ENCODE measurements at places on chromosomes 12 and 14.

DNA sequence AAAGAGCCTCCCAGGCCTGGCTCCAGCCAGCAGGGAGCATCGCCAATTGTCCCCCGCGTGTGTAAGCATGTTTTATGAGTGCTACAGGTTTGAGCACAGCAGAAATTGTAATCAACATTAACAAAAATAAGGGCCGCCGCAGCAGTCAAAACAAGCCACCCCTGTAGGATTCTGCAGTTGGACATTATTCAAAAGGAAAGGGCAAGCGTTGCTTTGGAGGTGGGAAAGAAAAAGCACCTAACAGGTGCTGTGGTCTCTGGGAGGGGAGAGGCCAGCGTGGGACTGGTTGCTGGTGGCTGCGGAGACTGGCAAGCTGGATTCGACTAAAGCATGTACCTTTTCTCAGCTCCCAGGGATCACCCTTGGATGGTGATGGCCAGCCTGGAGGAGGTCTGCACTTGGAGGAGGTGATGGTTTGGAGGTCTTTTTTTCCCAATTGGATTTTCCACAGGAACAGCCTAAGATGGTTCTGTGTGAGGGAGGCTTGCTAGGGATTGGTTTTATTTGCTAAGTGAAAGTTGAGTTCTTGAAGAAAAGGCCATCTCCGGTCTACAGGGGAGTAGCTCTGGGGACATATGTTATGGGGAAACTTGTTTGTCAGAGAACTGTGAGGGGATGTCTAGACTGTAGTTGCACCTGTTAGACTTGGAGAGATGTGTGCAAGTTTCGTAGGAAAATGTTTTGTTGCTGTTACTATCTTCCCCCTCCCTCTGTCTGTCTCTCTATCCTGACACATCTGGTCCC is 2.0 kb downstream of the DYRK2 start:
- DNase-seq, result no peak

GRCh38 chr12:11695321-11695720 is 45.8 kb downstream of the ETV6 start:
- peak; percentile 79 for DNase-seq

GRCh38 chr14:54942913-54943312 is 40.3 kb upstream of the GCH1 start:
- no peak for DNase-seq

GRCh38 chr12:100401660-100402059 is 44.8 kb downstream of the SLC17A8 start:
- DNase-seq, result peak; percentile 69

DNA sequence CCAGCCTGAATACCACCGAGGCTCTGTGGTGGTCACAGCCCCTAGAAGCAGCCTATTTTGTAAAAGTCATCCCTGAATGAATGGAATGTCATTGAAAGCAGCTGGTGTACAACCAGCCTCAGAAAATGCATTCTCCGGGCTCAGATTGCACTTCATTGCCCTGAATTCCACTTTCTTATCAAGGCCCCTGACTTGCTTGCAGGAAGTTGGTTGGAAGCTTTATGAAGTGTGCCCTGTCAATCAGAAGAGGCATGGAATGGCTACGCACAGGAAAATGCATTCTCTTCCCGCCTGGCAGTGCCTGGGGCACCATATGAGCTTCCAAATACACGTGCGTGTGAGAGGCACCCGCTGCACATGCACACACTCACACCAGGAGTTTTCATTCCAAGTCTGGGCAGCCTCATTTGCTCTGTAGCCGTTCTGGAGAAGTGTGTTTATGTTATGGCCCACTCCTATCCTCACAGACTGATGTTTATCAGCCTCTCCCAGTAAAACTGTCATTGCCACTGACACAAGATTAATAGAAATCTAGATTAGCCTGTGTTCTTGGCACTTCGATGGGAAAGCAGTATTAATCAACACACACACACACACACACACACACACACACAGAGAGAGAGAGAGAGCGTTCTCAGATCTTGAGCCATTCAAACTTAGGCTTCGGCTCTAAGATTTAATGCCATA is 63.9 kb downstream of the NUAK1 start:
- DNase-seq, result peak; percentile 90

- no peak for DNase-seq
Measured at GRCh38 chr12:110853836-110854235, 7.0 kb downstream of the CCDC63 start.

DNA sequence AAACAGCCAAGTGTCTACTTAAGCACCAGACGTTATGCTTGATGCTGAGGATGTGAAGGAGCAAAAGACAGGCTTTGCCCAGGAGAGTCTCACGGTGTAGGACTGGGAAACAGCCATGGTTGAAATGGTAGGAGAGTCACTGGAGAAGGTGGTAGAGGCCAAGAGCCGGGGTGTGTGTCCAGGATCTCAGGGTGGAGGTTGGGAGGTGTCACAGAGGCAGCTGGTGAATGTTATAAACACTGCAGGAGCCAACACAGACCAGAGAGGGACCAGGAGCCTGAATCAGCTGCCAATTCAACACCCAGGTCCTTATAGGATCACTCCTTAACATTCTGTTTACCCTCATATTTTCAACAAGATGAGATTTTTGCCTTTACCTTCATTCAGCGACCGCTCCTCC is 7.5 kb downstream of the NID2 start:
- no peak for DNase-seq

DNA sequence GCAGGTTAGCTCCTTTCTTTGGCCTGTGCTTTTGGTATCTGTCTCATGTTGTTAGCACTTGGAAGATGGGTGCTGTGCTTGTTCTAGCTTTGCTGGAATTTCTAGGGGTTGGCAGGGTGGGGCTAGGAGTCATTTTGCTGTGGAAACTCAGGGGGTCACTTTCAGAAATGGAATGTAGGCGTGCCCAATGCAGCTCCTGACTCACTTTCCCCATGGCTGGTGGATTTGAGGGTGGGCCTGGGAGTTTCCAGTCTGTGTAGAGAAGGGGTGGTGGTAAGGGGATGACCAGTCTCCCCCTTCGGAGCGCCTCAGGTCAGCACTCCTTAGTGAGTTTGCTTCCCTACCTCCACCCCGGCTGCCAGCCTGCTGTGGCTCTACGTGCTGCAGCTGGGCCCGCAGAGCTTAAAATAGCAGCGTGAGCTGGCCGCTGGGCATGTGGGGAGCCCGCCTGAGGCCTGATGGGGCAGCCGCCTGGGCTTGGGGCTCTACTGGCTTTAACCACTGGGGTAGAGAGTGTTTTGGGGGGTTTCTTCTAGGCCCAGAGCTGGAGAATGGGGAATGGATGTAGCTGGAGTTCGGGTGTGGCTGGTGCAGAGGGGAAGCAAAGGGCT is 108.2 kb downstream of the TSPAN9 start:
- peak; percentile 37 for DNase-seq

GRCh38 chr12:60415351-60415750 is 819.5 kb downstream of the SLC16A7 start:
- peak; percentile 12 for DNase-seq

- DNase-seq, result peak; percentile 12
Measured at GRCh38 chr14:41868396-41868795, 261.7 kb downstream of the LRFN5 start.

DNA sequence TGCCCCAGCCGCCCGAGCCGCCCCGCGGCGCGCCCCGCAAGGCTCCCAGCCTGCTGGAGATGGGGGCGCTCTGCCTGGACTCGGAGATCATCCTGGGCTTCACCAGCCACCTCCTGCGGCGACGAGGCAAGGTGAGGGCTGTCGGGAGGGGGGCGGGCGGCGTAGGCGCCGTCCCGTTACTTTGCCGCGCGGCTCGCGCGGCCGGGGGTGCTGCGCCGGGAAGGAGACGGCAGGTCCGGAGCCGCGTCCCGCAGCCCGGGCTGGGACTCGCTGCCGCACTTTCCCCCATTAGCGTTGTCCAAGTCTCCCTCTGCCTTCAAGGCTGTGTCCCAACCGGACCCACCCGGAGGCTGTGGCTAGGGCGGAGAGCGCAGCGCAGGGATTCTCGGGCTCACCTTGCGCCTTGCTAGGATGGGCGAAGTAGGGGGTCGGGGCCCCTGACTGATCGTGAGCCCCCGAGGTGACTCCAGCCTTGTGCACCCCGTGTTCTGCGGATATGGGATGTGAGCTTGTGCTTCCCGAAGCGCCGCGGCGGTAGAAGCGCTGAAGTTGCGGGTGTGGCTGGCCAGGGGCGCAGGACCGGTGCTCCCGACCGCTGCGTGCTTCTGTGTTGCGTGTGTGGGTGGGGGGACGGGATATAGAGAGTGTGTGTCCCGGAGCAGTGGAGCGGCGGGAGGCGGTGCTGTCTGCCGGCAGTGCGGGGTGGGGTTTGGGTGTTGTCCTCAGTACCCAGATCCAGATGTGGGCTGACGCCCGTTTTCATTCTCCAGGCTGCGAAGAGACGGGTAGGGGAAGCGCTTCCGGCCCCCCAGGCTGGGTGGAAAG is 1.7 kb upstream of the KIF26A start:
- no peak for DNase-seq

DNA sequence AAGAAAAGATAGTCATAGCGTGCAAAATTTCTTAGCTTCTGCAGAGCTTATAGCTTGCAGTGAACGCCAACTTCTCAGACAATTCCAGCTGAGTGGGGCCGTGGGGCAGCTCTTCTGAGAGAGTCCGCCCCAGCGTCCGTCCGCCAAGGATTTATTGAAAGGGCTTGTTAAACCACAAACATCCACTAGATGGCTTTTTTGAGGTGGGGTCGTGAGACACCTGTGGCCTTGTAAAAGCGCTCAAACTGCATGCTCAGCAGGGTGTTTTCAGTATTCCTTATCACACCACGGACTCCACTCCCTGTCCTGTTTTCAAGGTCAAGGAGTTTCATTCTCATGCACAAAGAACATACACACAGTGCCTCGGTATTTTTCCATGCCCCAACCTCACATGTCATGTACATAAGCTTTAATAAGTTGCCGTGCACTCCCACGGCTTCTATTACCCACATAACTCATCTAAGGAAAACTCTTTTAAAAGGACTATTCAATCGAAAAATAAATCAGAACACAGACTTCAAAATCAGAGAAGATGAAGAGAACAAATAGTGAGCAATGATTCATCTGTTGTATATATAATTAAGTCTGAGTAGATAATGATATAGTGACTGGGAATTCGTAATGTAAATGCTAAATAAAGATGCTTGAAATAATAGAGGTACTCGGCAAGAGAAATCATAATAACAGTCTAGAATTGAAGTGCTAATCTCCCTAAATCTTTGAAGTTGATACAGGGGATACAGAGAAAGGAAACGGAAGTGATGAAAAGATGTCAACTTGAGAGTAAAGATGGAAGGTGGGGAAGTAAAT is 46.7 kb downstream of the WBP11 start:
- DNase-seq, result no peak

DNA sequence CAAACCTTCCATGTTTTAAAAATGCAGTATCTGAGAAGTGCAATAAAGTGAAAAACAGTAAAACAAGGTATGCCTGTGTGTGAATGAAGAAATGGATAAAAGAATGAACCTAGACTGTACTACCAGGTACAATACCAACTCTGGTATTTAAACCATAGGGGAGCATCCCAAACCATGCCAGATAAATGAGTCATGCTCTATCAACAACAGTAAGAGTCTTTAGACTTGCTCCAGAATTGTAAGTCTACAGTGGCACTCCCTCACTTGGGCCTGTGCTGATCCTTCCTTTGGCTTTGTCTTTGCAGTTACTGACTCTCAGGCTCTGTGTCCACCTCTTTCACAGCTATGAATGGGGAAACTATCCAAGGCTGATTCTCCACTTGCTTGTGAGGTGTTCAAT is 38.1 kb downstream of the BBS10 start:
- peak; percentile 59 for DNase-seq

- peak; percentile 32 for DNase-seq
Measured at GRCh38 chr14:46048127-46048526, 603.5 kb downstream of the RPL10L start.

- DNase-seq, result peak; percentile 55
Measured at GRCh38 chr12:9646794-9647781, 22.4 kb upstream of the CLEC2D start.

GRCh38 chr14:61471297-61472005 is 150.1 kb downstream of the PRKCH start:
- DNase-seq, result no peak

DNA sequence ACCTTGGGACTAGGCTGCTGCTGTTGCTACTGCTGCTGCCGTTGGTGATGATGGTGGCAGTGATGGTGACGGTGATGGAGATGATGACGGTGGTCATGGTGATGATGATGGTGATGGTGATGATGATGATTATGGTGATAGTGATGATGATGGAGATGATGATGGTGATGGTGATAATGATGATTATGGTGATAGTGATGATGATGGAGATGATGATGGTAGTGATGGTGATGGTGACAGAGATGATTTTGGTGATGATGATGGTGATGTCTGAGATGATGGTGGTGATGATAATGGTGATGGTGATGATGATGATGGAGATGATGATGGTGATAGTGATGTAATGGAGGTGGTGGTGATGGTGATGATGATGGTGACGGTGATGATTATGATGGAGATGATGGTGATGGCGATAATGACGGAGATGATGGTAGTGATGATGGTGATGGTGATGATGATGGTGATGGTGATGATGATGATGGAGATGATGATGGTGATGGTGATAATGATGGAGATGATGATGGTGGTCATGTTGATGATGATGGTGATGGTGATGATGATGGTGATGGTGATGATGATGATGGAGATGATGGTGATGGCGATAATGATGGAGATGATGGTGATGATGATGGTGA is 156.8 kb upstream of the PWP1 start:
- DNase-seq, result no peak

Measured in astrocyte (in vitro differentiated cells and primary cell).